ENCODE measurements at places on chromosomes 16 and 17.

GRCh38 chr16:59039066-59039720, 305.1 kb upstream of the GOT2 start:
- DNase-seq = no peak

- DNase-seq = no peak
These were observed 22.2 kb upstream of the RIPOR1 start for GRCh38 chr16:67506468-67506867.

DNA sequence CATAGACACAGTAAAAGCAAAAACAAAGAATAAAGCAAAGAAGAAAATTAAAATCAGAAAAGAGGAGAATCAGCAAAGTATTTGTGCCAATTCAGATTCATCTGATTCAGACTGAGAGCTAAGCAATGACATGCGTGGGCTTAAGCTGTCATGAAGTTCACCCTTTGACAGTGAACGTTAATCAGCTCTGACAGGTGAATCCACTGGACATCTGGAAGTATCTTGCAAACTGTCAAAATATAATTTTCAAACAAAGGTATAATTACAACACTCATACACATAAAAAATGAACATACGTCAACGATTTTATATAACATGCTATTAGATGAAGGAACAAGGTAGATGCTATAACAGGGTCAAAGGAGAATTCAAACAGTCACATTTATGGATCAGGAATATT, 596.3 kb upstream of the SALL1 start:
- no peak for DNase-seq

DNA sequence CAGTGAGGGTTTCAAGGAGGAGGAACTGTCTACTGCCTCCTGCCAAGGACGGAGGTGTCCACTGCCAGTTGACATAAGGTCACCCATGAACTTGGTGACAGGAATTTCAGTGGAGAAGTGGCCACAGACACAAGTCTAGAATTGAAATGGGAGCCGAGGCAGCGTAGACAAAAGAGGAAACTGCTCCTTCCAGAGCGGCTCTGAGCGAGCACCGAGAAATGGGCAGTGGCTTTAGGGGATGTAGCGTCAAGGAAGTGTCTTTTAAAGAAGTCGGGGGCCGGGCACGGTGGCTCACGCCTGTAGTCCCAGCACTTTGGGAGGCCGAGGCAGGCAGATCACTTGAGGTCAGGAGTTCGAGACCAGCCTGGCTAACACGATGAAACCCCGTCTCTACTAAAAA, 3.1 kb upstream of the SERPINF1 start:
- DNase-seq = no peak

DNA sequence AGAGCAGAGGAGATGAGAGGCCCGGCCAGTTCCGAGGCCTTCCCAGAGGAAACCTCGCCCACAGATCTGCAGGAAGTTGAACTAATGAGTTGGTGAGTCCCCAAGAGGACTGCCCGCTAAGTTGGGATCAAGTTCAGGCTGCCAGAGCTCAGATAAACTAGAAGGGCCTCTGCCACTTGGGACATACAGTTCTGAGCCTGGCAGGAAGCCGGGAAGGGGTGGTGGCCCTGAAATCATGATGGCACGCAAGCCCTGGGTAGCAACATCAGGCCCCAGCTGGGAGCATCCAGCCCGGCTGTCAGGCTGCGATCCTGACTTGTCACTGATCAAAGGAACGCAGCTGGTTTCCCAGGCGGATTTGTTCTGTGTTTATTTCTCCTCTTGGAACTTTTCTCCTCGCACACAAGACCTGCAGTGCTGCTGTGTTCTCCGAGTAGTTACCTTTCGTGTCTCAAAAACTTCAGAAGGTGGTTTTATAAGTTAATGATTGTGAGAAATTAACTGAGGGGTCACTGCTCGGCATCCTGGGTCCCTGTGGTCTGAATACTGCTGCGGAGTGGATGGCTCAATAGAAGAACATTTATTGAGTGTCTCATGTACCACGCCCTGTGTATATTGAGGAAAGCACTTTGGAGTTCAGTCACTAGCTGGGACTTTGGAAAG, 8.0 kb upstream of the WFDC1 start:
- DNase-seq = no peak

DNA sequence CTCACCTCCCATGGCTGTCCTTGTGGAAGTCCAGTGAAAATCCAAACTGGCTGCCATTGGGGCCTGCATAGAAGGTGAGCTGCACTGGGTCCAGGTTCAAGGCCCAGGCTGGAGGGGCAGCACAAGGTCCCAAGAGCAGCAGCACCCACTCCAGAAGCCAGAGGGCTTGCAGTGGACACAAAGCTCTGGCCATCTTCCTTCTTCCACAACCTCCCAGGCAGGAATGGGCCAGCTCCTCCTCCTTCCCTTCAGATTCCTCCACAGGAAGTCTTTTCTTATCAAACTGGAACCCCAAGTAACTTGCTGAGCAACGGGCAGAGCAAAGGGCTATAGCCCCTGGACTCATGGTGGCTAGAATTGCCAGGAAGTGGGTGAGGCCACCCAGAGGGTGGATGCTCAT, at the start of gene ITGA2B:
ITGA2B (minus strand) TSS at position 369 of the 400 bp plus-strand sequence; CDS start at position 193, 176 bp downstream.
- DNase-seq = no peak

DNA sequence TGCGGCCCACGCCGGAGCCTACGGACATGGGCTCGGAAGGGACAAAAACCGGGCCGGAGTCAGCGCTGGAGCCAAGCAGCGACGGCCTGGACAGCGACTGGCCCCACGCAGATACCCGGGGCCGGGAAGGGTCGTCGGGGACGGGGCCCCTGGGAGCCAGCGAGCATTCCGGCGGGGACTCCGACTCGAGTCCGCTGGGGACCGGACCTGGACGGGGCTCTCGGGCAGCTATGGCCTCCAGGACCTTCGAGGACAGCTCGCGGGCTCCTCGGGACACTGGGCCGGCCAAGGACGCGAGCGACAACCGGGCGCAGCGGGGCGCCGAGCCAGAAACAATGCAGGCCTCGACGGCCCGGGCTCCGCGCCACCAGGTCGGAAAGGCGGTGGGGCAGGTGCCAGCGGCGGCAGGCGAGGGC, 1.0 kb downstream of the MYO15B start:
- no peak for DNase-seq

- DNase-seq = no peak
These were observed 179.3 kb downstream of the FOXL1 start for GRCh38 chr16:86757704-86758040.

Data from GM13976 (cell line).